Esophagus muscularis mucosa (tissue), 4 donors: ENCODE measurements at places on chromosomes 16 and 17. TPM values are rescaled to one million over a fixed set of nuclear protein-coding genes. Genes with fewer than 3 reads are reported as not detected.

The GNG13 gene
- total RNA-seq, result not detected

The HES7 gene
- 1.4 TPM for total RNA-seq

The TMEM94 gene
- total RNA-seq, result 51.8 TPM

The ZNF205 gene
- total RNA-seq, result 25.0 TPM

The SPATA22 gene
- total RNA-seq, result not detected

The SLC25A39 gene
- 59.2 TPM for total RNA-seq

DNA sequence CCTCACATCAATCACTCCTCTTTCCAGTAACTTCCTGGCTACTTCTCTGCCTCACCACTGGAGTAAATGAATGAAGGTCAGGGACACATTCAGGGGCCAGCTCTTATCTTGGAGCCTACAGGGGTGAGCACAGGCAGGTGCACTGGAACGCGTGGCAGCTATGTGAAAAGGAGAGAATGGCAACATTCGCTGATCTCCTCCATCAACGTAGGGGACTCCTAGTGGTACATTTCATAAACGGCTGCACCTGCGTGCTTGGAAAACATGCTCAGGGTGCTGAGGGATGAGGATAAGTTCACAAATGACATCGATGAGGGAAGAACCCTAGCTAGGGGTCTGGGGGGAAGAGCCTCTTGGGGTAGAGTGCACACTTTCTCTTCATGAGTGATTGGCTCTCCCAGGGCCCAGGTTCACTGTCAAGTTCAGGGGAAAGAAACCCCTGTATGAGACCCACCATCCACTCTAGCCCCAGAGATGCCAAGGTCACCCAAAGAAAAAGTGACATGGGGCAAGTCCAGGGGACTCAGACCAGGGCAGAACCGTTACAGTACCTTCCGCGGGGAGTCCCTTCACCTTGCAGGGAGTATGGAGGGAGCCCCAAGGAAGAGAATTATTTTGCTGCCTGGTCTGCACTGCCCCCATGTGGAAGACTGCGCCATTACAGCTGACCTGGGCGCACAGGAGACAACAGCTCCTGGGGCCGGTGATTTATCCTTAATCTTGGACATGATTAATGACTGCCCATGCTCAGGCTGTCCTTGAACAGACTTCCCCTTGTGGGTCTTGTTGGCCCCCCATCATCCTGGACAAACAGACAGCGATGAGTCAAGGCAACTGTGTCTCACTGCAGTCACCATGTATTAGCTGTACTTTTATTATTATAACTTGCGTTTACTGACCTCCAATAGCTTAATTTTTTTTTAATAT lies 30.1 kb downstream of the VAC14 start:
- peak; percentile 93 for DNase-seq

GRCh38 chr17:41547378-41547841 lies 19.3 kb upstream of the KRT19 start:
- no peak for DNase-seq

- DNase-seq, result peak; percentile 17
Observed at GRCh38 chr16:27270349-27270748, 1.8 kb upstream of the NSMCE1 start.

- DNase-seq, result no peak
Observed at GRCh38 chr17:10127819-10128425, 70.5 kb downstream of the GAS7 start.

DNA sequence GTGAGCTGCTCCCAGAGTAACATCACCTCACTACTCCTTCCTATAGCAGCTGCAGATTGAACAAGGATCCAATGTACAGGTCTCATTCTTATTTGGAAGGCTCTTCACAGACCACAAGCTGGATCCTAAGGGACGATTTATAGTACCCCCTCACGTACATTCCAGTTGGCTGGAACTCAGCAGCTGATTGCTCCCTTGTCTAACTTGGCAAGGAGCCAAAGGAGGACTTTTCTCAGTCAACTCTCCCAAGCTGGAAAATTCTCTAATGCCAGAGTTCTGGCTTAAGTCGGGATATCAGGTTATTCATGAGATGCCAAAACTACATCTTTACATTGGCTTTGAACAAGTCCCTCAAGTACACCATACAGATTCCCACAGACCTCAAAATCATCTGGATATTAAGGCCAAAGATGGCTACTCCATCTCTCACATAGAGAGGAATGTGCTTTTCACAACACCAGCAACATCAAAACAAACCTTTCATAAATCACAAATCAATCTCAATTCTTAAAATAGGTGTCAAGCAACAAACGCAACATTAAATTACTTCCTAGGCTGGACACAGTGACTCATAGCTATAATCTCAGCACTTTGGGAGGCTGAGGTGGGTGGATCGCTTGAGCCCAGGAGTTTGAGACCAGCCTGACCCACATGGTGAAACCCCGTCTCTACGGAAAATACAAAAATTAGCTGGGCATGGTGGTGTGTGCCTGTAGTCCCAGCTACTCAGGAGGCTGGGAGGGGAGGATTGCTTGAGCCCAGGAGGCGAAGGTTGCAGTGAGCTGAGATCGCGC lies 39.3 kb downstream of the SMG6 start:
- DNase-seq, result no peak

DNA sequence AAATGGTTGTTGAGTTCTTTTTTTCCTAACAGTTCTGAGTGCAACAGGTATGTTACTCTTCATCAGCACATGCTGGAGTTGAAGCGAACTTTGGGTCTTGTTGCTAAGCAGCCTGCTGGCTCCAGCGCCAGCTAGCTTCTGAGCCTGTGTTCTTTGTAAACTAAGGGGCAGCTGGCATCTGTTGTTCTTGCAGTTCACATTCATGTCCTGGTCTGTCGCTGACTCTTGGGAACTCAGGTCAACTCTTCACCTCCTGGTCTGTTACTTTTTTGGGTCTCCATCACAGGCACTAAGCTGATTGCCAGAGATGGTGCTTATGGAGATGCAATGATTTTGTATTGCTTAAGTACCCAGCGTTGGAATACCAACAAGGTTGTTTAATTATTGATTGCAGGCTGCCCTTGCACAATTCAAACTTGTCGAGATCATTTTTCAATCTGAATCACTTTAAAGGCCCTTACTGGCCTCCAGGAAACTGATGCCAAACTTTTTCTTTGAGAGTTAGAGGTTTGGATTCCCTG lies 40.9 kb downstream of the USP10 start:
- no peak for DNase-seq

DNA sequence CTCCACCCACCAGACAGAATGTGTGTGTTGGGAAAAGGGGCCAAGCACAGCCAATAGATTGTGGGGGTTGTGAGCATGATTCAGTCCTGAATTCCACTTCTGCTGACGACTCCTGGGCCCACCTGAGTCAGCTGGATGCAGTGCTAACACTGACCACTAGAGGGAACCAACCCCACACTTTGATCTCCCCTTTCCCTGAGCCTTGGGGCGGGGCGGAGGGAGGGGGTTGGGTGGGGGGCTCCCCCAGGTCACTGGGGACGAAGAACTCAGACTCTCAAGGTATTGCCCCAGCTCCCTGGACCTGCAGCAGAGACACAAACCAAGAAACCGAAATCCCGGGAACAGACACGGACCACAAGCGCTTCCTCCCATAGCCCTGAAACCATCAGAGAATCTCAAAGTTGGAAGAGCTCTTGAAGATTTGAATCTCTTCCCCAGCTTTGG lies 621 bp upstream of the CSHL1 start:
- no peak for DNase-seq

DNA sequence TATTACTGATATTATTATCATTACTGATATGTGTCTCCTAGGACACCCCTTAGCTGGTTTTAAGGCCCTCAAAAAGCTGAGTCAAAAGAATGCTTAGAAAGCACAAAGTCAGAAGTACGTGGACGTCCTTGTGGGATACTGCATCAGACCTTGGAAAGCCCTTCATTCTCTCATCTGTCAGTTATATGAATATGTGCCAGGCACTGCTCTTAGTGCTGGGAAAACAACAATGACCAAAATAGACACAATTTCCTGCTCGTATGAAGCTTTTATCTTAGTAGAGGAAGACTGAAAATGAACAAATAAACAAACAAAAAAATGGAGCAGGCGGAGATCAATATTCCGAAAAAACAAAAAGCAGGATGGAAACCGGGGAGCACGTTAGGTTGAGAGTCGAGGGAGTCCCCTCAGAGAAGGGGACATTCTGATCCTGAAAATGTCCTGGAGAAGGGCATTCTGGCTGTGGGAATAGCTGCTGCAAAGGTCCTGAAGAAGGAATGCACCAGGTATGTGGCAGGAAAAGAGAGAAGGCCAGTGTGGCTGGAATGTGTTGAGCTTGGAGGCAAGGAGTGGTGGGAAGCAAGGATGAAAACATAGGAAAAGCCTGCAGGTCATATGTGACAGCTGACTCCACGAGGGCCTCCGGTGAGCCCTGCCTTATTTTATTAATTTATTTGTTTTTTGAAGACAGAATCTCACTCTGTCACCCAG lies 15.5 kb upstream of the TMEM94 start:
- no peak for DNase-seq

- DNase-seq, result no peak
Observed at GRCh38 chr17:17792551-17793377, 44.0 kb downstream of the SREBF1 start.

DNA sequence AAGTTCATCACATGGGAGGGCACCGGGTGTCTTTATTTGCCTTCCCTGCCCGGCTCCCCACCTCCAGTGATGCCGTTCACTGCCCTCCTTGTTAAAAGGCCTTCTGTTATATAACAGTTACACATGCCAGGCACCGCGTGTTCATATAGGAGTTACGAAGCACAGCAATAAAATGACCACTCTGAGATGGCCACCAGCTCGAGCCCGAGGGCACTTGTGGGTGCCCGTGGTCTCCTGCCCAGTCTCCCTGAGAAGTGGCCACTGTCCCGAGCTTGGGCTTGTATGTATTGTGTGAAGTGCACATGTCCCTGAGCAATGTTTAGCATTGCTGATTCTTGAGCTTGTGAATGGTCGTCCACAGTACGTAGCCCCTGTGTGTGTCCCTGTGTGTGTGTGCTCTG lies 355.6 kb downstream of the SEC14L1 start:
- no peak for DNase-seq
